Fibroblast of lung (primary cell): ENCODE measurements at places on chromosomes 4 and X. TPM values are rescaled to one million over a fixed set of nuclear protein-coding genes. Genes with fewer than 3 reads are reported as not detected.

DNA sequence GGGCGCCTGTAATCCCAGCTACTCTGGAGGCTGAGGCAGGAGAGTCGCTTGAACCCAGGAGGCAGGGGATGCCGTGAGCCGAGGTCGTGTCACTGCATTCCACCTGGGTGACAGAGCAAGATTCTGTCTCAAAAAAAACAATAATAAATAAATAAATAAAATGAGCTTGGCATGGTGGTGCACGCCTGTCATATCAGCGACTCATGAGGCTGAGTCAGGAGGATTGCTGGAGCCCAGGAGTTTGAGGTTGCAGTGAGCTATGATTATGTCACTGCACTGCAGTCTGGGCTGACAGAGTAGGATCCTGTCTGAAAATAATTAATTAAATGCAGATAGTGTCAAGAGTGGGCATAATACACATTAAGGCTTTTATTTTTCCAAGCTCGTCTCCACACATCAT lies 77.5 kb downstream of the DHRSX start:
- H3K36me3 ChIP-seq: no peaks in the 10 kb centered on the region
- H3K4me1 ChIP-seq: no peaks in the 10 kb centered on the region
- H3K27ac ChIP-seq: no peak overlapping the region
- no peak overlapping the region for H3K4me3 ChIP-seq
- no peaks in the 10 kb centered on the region for H3K27me3 ChIP-seq
- peak; percentile 65 for DNase-seq

DNA sequence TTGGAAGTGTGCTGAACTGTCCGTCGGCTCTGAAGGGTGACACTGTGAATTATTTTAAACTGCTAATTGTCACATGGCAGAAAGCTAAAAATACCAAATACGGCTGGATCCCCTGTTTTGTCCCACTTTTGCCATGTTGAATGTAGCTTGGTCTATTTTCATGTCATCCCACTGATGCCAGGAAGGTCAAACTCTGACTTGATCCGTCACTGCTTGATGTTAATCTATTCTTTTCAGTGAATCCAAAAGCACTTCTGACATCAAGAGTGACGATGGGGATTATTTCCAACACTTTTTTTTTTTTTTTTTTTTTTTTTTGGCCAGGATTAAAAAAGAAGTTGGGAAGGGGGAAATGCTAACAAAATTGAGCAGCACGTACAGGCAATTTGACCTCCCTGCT lies 734.6 kb upstream of the TENM3 start:
- no peaks in the 10 kb centered on the region for H3K4me1 ChIP-seq
- no peaks in the 10 kb centered on the region for H3K27me3 ChIP-seq
- H3K4me3 ChIP-seq: no peak overlapping the region
- DNase-seq: no peak
- H3K27ac ChIP-seq: no peak overlapping the region

DNA sequence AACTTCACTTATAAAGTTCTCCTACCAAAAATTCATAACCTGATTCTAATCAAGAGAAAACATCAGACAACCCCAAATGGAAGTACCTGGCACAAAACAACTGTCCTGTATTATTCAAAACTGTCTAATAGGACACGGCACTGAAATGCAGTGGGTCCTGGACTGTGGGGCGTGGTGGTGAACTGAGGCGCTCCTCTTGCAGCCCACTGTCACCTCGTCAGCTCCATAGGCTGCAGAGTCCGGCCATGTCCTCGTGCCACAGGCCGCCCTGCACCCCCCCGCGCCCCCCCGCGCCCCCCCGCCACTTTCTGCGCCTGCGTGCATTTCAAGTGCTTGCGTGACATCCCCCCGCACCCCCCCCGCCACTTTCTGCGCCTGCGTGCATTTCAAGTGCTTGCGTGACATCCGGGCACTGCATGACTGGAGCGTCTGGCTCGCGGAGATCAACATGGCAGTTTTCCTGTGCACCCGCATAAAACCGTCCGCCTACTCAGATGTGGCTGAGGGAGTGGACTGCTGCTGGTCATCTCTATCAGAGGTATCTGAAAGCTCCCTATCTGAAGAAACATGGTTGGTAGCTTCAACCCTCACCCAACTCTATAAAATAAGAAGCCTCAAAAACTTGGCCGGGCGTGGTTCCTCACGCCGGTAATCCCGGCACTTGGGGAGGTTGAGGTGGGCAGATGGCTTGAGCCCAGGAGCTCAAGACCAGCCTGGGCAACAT lies 28.8 kb downstream of the ATXN3L start:
- H3K27ac ChIP-seq: no peak overlapping the region
- DNase-seq: no peak
- peaks cover 2% of the 10 kb centered on the region for H3K4me1 ChIP-seq
- no peaks in the 10 kb centered on the region for H3K36me3 ChIP-seq
- no peak overlapping the region for H3K4me3 ChIP-seq

- no peaks in the 10 kb centered on the region for H3K36me3 ChIP-seq
- no peaks in the 10 kb centered on the region for H3K4me1 ChIP-seq
- no peak overlapping the region for H3K4me3 ChIP-seq
- H3K27me3 ChIP-seq: no peaks in the 10 kb centered on the region
- no peak overlapping the region for H3K27ac ChIP-seq
Observed at GRCh38 chrX:155747520-155747919, 133.6 kb upstream of the VAMP7 start.

GRCh38 chr4:125283707-125284279 lies 31.0 kb upstream of the FAT4 start:
- no peaks in the 10 kb centered on the region for H3K27me3 ChIP-seq
- H3K4me3 ChIP-seq: no peak overlapping the region
- no peaks in the 10 kb centered on the region for H3K36me3 ChIP-seq
- H3K4me1 ChIP-seq: no peaks in the 10 kb centered on the region

- peak overlapping the region; percentile 66 for H3K27ac ChIP-seq
- no peaks in the 10 kb centered on the region for H3K4me1 ChIP-seq
- no peaks in the 10 kb centered on the region for H3K27me3 ChIP-seq
- DNase-seq: peak; percentile 71
- no peak overlapping the region for H3K4me3 ChIP-seq
Observed at GRCh38 chrX:150635952-150636351, 57.2 kb upstream of the MTMR1 start.

The SSX2 gene
- not detected in 2 replicates for total RNA-seq

DNA sequence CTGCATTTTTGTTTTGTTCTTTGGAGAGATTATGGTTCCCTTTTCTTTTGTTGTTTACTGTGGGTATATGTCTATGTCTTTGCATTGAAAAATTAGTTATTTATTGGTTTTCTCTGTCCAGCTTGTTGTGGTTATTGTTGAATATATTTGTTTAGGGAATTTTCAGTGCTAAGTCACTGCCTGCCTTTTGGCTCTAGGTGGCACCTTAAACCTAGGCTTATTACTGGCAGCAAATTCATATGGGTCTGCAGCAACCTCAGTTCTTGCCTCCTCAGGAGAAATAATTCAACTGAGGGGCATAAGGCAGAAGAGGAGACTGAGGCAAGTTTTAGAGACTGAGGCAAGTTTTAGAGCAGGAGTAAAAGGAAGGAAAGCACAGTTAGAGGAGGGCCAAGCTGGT lies 1157.3 kb upstream of the AGA start:
- H3K27me3 ChIP-seq: no peaks in the 10 kb centered on the region
- no peaks in the 10 kb centered on the region for H3K4me1 ChIP-seq
- DNase-seq: no peak
- H3K36me3 ChIP-seq: no peaks in the 10 kb centered on the region
- H3K4me3 ChIP-seq: no peak overlapping the region

The MAGEA2B gene
- total RNA-seq: not detected in 2 replicates

The PAGE1 gene
- not detected in 2 replicates for total RNA-seq

GRCh38 chr4:114598191-114599121 lies at the start of gene UGT8:
TSS of gene UGT8 (plus strand) at chr4:114598807. CDS start at chr4:114622881, 24,074 bp downstream.
- no peaks in the 10 kb centered on the region for H3K4me1 ChIP-seq
- no peaks in the 10 kb centered on the region for H3K36me3 ChIP-seq
- DNase-seq: peak; percentile 24
- no peak within 1 kb of the TSS for H3K27ac ChIP-seq

GRCh38 chrX:16610121-16610621 lies 39.8 kb upstream of the S100G start:
- H3K27ac ChIP-seq: no peak overlapping the region
- DNase-seq: peak; percentile 18
- H3K36me3 ChIP-seq: peaks cover 1% of the 10 kb centered on the region
- H3K27me3 ChIP-seq: no peaks in the 10 kb centered on the region

DNA sequence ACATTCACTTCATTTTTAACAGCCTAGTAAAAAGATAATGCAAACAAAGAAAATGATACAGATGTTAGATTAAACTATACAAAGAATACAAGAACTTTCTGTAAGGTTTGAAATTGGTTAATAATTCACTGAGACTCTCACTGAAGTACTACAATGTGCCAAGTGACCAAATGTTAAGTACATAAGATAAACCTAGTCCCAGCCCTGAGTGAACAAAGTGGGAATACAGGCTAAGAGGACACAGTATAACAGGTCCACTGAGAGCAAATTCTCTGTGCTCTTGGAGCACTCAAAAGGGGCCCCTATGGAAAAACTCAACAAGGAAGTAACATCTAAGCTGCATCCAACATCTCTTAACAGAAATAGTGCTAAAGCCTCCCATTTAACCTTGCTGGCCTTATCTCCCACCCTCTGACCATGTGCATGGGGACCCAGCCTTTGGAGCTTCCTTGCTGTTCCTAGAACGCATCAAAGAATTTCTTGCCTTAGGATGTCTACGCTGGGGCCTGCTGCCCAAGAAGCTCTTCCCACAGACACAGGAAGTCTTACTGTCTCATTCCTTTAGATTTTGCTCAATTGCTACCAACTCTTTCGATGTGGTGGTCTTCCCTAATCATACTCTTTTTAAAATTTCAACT lies 113.4 kb downstream of the ZAR1 start:
- H3K4me3 ChIP-seq: no peak overlapping the region
- no peaks in the 10 kb centered on the region for H3K4me1 ChIP-seq
- no peak for DNase-seq
- no peaks in the 10 kb centered on the region for H3K27me3 ChIP-seq

GRCh38 chr4:4460759-4461158 lies 73.9 kb downstream of the NSG1 start:
- no peak overlapping the region for H3K4me3 ChIP-seq
- no peaks in the 10 kb centered on the region for H3K27me3 ChIP-seq
- DNase-seq: no peak
- H3K4me1 ChIP-seq: no peaks in the 10 kb centered on the region
- peaks cover 5% of the 10 kb centered on the region for H3K36me3 ChIP-seq

- DNase-seq: peak; percentile 92
- no peak overlapping the region for H3K4me3 ChIP-seq
- no peaks in the 10 kb centered on the region for H3K36me3 ChIP-seq
- H3K27ac ChIP-seq: no peak overlapping the region
Observed at GRCh38 chr4:87011340-87012034, 76.7 kb downstream of the AFF1 start.

- H3K4me1 ChIP-seq: no peaks in the 10 kb centered on the region
- DNase-seq: no peak
- H3K4me3 ChIP-seq: no peak overlapping the region
- H3K27ac ChIP-seq: no peak overlapping the region
Observed at GRCh38 chrX:72371405-72371804, 65.7 kb upstream of the CITED1 start.

The BGN gene
- total RNA-seq: 10.1 and 18.7 TPM in 2 replicates

The PCYT1B gene
- 0.17 and 0.51 TPM in 2 replicates for total RNA-seq

GRCh38 chr4:15749001-15749400 lies 29.1 kb upstream of the CD38 start:
- no peaks in the 10 kb centered on the region for H3K27me3 ChIP-seq
- no peak for DNase-seq
- no peak overlapping the region for H3K27ac ChIP-seq
- no peaks in the 10 kb centered on the region for H3K36me3 ChIP-seq
- no peak overlapping the region for H3K4me3 ChIP-seq
- no peaks in the 10 kb centered on the region for H3K4me1 ChIP-seq

The LSM6 gene
- 28.9 and 32.6 TPM in 2 replicates for total RNA-seq

- no peak overlapping the region for H3K27ac ChIP-seq
- DNase-seq: peak; percentile 17
- H3K27me3 ChIP-seq: no peaks in the 10 kb centered on the region
- no peaks in the 10 kb centered on the region for H3K4me1 ChIP-seq
- no peaks in the 10 kb centered on the region for H3K36me3 ChIP-seq
Observed at GRCh38 chr4:85127653-85128052, 161.2 kb upstream of the WDFY3 start.

GRCh38 chr4:188372058-188372457 lies 232.8 kb downstream of the TRIML1 start:
- no peaks in the 10 kb centered on the region for H3K4me1 ChIP-seq
- H3K4me3 ChIP-seq: no peak overlapping the region
- H3K27me3 ChIP-seq: no peaks in the 10 kb centered on the region
- no peaks in the 10 kb centered on the region for H3K36me3 ChIP-seq

GRCh38 chrX:153763989-153764755 lies at the start of gene PLXNB3:
TSS of gene PLXNB3 (plus strand) at chrX:153764249. CDS start at chrX:153765536, 1,287 bp downstream.
- H3K27me3 ChIP-seq: no peaks in the 10 kb centered on the region
- peaks cover 3% of the 10 kb centered on the region for H3K4me1 ChIP-seq
- DNase-seq: peak; percentile 55
- peak within 1 kb of the TSS; percentile 48 for H3K4me3 ChIP-seq
- H3K27ac ChIP-seq: no peak within 1 kb of the TSS

The TNIP3 gene
- total RNA-seq: 0.26 and 0.50 TPM in 2 replicates

The HPGDS gene
- total RNA-seq: not detected in 2 replicates

DNA sequence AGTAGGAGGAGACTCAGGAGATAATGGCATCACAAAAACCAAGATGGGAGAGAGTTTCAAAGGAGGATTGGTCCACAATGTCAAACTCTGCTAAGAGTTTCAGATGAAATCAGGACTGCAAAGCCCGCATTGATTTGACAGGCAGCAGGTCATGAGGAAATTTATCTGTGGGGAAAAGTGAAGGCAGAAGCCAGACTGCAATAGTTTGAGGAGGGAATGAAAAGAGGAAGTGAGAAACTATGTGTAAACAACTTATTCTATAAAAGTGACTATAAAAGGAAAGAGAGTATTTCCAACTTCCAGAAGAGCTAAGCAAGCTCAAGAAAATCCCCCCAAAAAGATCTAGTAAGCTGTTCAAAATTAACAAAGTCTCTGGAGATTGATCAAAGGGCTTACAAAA lies 66.3 kb upstream of the DGKK start:
- H3K27me3 ChIP-seq: no peaks in the 10 kb centered on the region
- no peak overlapping the region for H3K4me3 ChIP-seq
- H3K36me3 ChIP-seq: no peaks in the 10 kb centered on the region
- no peaks in the 10 kb centered on the region for H3K4me1 ChIP-seq
- H3K27ac ChIP-seq: no peak overlapping the region

DNA sequence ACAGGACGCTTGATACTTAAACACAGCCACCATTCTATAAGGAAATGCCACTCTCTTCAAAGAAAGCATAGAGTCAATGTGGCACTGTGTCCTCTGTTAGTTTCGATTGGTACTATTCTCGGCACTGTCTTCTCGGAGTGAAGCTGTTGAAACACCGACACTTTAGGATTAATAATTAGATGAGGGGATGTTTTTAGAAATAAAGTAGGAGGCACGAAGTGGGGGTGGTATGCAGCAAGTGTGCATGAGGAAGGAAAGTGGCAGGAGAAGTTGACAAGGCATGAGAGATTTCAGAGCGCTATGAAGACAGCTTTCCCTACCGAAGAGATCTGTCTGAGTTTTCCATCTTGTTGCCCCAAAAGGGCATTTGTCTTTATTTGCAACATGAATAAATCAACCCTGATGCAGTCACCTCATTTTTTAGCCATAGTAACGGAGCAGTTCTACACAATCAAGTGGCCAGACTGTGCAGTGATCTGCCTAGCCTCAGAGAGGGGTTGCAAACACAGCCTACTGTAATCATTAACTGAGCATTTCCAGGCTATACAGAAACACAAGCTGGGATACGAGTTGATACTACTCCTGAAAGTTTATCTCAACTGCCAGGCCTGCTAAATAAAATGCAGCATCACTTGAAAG lies 8.3 kb downstream of the GPRIN3 start:
- no peak for DNase-seq
- H3K4me3 ChIP-seq: no peak overlapping the region
- H3K27ac ChIP-seq: no peak overlapping the region
- H3K4me1 ChIP-seq: no peaks in the 10 kb centered on the region
- H3K36me3 ChIP-seq: no peaks in the 10 kb centered on the region

The GAGE13 gene
- not detected in 2 replicates for total RNA-seq

GRCh38 chr4:151532001-151532708 lies 123.2 kb downstream of the FHIP1A start:
- no peaks in the 10 kb centered on the region for H3K36me3 ChIP-seq
- H3K4me3 ChIP-seq: no peak overlapping the region
- H3K27me3 ChIP-seq: no peaks in the 10 kb centered on the region
- no peaks in the 10 kb centered on the region for H3K4me1 ChIP-seq
- H3K27ac ChIP-seq: no peak overlapping the region
